Mucosa of gallbladder (tissue), 1 donor: ENCODE measurements at places on chromosomes 2 and 18.

GRCh38 chr18:77632758-77633157 is 383.1 kb downstream of the GALR1 start:
- no peak for DNase-seq

GRCh38 chr2:157404363-157404762 is 39.5 kb downstream of the CYTIP start:
- no peak for DNase-seq

- DNase-seq = no peak
Measured at GRCh38 chr2:59936048-59936447, 617.4 kb downstream of the BCL11A start.

DNA sequence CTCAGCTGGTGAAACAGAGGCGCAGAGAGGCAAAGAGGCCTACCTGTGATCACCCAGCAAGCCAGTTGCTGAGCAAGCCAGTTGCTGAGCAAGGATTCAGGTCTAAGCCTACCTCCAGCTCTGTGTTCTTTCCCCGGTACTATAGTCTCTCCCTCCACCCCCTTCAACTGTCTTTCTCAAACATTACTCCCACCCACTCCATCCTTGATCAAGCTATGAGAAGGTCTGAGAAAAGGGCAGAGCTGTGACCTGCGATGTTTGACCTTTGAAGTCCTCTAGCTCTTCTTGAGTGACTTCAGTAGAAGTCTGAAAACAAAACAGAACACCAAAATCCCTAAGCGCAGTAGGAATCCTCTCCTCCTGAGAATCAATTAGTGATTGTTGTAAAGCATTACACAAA is 665.2 kb upstream of the ID2 start:
- DNase-seq = no peak

GRCh38 chr2:54595999-54596902 is 127.2 kb upstream of the EML6 start:
- DNase-seq = no peak

- DNase-seq = no peak
Measured at GRCh38 chr2:190978389-190979053, 35.5 kb downstream of the STAT1 start.
